ENCODE measurements at places on chromosomes 16 and 17.

- DNase-seq: no peak
These were observed 41.5 kb downstream of the ABCC1 start for GRCh38 chr16:15990902-15991301.

DNA sequence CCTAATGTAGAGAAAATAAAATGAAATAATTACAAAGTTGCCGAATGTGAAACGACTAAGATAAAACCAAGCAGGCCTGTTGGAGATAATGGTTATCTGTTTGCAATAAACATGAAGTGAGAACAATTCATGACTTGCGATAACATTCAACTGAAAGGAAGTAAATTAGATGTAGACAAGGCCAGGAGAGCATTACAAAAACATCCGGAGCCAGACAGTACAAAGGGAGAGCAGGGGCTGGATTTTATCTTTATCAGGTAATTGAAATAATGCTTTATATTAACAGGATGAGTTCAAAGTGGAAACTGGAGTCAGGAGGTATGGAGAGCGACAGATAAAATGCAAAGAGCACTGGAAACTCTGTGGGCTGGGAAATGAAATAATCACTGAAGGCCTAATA is 265.6 kb upstream of the GOT2 start:
- no peak for DNase-seq

DNA sequence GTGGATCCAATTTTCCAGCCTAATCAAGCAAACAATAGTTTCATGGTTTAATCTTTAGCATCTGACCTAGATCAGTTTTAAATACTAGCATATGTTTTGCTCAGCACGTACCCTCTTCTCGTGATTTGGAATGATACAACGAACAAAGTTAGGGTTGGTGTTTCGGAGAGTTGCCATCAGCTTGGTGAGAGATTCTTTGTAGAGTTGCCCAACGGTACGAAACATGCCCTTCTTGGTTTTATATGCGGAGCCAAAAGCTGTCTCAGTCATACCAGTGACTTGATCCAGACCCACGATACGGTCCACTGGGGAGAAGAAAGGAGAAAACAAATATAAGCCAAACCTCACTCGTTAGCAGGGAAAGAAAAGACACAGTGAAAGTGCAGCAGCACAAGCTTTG is 85.3 kb downstream of the NDEL1 start:
- no peak for DNase-seq

- no peak for DNase-seq
These were observed 676 bp downstream of the CPD start for GRCh38 chr17:30379303-30379902.

DNA sequence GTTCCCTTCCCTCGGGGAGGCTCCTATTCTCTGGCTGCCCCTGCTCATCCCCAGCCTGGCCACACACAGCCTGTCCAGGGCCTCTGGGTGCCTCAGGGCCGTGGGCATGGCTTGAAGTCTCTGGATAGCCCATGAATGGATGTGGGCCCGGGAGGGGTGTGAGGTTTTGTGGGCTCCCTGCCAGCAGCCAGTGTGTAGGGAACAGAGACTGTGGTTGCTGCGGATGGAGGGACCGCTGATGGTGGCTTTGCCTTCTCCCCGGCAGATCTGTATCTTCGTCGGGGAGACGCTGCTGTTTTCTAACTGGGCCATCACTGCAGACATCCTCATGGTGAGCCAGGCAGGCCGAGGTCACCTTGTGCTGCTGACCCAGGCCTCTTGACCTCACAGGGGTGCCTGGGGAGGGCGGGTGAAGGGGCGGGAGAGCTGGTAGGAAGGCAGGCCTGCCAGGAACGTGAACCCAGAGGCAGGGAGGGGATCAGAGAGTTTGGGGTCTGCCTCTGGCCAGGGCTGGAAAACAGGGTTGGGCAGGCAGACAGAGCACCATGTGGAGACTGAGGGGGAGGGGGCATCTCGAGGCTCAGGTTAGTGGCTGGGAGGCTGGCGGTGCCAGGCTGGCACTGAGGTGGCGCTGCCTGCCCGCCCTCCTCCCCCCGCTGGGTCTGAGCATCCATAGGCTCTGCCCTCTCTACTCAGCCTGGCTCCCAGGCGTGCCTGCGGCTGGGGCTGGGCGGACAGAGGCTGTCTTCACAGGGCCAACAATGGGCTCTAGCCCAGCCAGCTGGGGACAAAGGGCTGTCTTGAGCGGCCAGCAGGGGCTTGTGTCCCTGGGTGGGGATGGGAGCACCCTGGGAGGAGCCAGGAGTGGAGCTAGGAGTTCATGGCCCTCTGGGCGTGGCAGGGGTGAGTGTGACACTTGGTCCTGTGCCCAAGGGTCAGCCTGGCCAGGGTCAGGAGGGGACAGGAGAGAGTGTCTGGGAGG is 21.4 kb downstream of the MYBBP1A start:
- no peak for DNase-seq

DNA sequence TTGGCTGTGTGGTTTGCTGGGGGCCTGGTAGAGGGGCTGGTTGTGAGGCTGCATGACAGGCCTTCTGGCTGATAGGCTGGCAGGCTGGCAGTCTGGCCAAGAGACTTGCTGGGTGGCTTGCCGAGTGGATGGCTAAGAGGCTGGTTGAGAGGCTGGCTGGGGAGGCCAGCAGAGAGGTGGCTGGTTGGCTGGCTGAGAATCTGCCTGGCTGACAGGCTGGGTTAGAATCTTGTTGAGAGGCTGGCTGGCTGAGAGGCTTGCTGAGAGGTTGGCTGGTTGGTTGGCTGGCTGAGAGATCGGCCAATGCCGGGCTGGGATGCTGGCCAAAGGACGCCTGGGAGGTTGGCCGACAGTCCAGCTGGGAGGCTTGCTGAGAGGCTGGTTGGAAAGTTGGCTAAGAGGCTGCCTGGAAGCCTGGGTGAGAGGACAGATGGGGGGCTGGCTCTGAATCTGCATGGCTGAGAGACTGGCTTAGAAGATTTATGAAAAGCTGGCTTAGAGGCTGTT is 35.9 kb upstream of the ACSM2B start:
- DNase-seq: peak; percentile 72

- no peak for DNase-seq
These were observed 1.2 kb upstream of the CCDC42 start for GRCh38 chr17:8745586-8746500.

DNA sequence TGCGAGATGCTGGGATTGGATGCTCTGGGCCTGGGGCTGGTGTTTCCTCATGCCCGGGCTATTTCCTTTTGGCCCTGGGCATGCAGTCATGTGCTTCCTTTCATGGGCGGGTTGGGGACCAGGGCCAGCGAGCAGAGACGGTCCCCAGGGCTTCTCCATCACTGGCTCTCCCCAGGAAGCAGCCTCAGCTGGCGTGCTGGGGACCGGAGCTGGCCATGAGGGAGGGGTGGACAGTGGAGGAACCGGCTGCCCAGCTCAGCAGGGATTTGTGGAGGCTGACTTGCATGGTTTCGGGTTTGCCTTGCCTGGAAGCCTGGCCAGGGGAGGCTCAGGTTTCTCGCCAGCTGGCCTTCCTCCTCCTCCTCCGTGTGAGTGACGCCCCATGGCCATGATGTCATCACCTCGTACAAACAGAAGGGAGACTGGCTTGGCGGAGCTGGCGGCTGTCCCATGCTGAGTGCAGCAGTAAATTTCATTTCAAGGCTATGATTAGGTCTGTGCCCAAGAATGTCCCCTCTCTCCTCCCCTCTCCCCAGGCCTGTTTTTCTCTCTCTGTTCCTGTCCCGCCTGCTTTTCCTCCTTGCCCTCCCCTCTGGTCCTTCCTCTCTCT is 8.9 kb upstream of the TIMP2 start:
- DNase-seq: peak; percentile 43

DNA sequence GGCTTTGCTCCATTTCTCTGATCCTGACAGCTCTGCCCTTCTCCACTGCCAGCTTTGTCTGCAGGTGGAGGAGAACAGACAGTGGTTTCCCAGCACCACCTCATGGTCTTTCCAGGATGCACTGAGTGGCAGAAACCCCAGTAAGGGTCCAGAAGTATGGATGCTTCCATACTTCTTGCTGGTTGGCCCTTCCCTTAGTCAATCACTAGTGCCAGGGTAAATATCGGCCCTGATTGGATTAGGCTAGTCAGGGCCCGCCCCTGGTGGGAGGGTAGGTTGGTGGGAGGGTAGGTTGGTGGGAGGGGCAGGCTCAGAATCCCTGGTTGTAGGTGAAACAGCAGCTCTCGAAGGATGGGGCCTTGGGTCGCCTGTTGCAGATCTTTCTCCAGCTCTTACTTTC is 10.2 kb downstream of the RNF213 start:
- no peak for DNase-seq

GRCh38 chr16:88804173-88804551 is 573 bp downstream of the CDT1 start:
- DNase-seq: no peak

- no peak for DNase-seq
These were observed 441 bp downstream of the CMTM4 start for GRCh38 chr16:66695935-66696668.

DNA sequence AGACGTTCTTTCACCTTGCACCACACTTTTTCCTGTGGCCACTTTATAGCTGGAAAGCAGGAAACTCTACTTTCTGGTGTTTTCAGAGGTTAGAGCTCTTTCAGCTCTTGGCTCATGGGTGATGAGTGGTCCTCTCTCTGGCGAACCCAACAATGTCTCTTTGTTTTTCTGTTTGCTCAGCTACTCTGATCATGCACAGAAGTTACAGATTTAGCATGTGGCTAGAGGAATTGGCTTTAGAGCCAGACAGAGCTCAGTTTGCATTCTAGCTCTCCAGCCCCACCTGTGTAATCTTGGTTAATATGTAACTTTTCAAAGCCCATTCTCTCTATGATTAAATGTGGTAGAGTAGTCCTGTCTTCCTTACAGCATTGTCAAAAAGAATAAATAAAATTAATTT is 225.2 kb downstream of the HAPSTR1 start:
- no peak for DNase-seq

- no peak for DNase-seq
These were observed 13.5 kb upstream of the EFCAB13 start for GRCh38 chr17:47310186-47310733.

GRCh38 chr16:87806261-87806640 is 40.5 kb upstream of the KLHDC4 start:
- DNase-seq: no peak

DNA sequence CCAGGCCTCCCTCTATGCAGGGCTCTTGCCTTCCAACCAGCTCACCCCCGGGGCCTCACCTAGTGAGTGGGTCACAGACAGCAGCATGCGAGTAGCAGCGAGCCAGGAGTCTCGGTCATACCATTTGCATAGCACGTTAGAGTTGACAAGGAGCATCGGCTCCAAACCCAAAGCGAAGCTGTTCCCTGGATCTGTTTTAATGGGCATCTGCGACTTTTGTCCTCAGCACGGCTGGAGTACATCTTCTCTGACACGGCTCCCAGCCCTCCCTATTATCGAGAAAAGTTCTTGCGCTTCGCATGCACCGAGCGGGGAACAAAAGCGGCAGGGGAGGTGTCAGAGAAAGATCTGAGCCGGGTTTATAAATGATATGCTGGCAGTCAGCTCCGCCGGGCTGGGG is 253.3 kb downstream of the MAF start:
- DNase-seq: no peak

DNA sequence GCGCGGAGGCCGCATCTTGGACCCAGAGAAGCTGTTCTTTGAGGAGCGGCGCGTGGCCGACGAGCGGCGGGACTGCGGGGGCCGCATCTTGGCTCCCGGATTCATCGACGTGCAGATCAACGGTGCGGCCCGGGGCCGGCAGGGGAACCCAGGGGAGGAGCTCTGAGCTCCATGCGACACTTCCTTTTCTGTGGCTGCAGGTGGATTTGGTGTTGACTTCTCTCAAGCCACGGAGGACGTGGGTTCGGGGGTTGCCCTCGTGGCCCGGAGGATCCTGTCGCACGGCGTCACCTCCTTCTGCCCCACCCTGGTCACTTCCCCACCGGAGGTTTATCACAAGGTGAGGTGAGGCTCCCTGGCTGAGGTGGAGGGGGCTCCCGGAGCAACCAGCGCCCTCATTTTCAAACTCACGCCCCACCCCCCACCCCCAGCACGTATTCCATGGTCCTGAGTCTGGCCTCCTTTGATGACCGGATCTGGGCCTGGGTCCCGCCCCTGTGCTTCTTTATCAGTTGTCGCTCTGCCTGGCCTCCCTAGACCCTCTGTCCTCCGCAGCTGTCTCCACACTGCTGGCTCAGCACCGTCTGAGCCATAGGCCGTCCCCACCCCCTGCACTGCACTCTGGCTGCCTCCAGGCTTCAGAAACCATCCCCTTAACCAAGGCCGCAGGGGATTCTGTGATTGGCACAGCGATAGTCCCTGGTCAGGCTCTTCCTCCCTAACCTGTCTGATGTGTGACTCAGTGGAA is 787 bp downstream of the AMDHD2 start:
- DNase-seq: no peak

DNA sequence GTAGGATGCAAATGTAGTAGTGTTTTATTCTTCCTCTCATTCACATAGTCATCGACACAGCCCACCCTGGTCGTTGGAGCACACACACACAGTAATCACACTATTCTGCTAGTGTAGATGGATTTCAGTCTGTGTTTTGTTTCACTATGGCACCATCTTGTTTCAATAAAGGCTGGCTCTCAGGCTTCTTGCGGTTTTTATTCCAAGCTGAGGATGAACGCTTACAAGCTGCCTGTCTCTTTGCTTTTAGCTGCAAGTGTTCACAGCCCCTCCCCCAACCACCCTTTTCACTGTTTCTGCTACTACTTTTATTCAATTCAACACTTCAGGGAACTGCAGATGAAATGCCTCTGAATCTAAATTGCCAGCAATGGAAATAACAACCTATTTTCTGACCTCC is 140.9 kb upstream of the PMFBP1 start:
- no peak for DNase-seq

DNA sequence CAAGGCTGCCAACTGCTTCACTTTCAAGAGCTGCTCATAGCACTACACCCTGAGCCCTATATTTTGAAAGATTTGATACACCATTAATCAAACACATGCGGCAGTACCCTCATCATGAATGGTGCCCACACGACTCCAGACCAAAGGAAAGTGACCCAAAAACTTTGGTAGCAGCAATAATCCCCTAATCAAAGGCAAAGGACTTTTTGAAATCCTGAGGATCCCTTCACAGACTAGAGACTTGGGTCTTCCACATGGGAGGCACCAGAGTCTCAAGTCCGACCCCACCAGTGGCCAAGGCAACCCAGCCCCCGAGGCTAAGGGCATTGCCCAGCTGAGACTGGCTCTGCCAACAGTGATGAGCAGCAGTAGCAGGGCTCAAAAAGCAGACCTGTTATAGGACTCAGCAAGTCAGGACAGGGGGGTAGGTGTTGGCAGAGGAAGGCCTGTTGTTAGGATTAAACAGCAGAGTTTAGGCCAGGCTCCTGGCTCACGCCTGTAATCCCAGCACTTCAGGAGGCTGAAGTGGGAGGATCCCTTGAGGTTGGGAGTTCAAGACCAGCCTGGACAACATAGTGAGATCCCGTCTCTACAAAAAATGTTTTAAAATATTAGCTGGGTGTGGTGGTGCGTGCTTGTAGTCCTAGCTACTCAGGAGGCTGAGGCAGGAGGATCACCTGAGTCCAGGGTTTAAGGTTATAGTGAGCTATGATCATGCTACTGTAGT is 3.2 kb downstream of the TRIM25 start:
- no peak for DNase-seq

GRCh38 chr16:11405331-11406176 is 60.3 kb downstream of the RMI2 start:
- DNase-seq: no peak

DNA sequence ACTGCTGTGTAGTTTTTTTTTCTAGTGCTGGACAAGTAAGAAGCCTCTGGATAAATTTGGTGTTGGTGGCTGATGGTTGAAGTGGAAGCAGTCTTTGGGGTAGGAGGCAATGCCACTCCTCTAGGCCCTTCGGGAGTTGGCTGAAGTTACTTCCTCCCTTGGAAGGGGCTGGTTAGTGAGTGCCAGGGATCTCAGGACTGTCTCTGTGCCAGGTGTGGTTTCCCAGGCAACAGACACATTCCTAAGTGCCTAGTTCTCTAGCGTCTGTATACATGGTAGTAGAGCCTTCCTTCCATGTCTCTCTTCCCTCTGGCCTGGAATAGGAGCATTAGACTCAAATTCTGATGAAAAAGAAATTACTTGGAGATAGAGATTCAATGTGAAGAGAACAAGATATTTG is 15.3 kb downstream of the TMEM98 start:
- no peak for DNase-seq

Data from cerebellar nuclear complex (tissue), 1 donor.